ENCODE measurements at places on chromosomes 11 and 22.

GRCh38 chr11:119006656-119007055 is 8.7 kb downstream of the CENATAC start:
- DNase-seq: no peak

GRCh38 chr11:66069715-66070603 is at the start of gene PACS1:
Gene PACS1 (plus strand): TSS chr11:66070272. CDS start chr11:66070487, 215 bp downstream.
- DNase-seq: peak; percentile 77

DNA sequence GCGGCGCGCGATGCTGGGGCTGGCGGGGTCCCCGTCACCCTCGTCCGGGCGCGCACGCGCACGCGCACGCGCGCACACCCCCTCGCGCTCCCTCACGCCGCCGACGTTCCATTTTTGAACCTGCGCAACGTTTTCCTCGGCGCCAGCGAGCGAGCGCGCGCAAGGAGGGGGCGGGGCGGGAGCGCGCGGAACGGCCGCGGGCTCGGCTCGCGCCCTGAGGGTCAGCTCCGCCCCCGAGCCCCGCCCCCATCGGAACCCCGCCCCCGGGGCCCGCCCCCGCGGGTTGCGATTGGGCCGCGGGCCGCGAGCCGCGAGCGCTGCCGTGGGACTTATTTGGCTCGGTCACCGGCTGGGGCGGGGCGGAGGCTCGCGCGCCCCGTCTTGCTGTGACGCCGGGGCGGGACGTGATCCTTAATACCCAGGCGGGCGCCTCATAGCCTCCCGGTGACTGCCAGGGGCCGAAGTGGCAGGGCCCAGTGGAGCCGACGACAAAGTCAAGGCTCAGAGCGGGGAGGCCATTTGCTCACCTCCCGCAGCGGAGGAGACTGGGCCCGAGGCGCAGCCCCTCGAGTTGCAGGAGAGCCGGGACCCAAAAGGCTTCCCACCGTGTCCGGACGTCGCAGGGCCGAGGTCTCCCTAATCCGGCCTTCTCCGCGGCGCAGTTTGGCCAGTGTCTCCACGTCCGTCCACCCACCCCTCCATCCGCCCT is at the start of gene CBX7:
TSS of gene CBX7 (minus strand) at position 170 of the 709 bp plus-strand sequence. CDS start 236 bp downstream, outside the sequence.
- peak; percentile 79 for DNase-seq

GRCh38 chr22:23754220-23754919 is at the start of gene VPREB3:
Gene VPREB3 (minus strand): TSS chr22:23754425. CDS start chr22:23754363, 62 bp downstream.
- no peak for DNase-seq

DNA sequence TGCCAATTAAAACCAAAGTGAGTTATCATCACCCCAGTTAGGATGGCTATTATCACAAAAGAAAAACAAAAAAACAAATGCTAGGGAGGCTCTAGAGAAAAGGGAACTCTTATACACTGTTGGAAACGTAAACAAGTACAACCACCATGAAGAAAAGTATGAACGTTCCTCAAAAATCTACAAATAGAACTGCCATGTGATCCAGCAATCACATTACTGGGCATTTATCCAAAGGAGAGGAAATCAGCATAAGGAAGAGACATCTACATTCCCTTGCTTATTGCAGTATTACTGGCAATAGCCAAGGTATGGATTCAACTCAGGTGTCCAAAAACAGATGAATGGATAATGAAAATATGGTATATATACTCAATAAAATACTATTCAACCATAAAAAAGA is 1145.1 kb downstream of the LRRC4C start:
- peak; percentile 11 for DNase-seq

DNA sequence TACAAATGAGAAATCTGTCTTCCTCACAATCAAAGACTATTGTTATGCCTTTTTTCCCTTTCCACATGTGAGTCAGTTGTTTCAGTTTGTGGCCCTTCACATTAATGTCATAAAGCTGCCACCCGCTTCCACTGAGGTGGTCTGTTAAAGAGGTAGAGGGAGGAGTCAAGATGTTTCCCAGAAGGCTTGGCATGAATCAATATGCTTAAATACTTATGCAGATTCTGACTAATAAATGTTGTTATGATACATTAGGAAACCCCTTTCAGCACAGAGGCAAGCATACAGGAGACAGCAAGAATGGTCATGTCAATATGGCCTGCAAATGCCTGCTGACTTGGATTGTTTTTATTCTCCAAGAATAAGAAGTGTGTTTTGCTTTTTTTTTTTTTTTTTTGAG is 6.5 kb downstream of the RTN3 start:
- no peak for DNase-seq

DNA sequence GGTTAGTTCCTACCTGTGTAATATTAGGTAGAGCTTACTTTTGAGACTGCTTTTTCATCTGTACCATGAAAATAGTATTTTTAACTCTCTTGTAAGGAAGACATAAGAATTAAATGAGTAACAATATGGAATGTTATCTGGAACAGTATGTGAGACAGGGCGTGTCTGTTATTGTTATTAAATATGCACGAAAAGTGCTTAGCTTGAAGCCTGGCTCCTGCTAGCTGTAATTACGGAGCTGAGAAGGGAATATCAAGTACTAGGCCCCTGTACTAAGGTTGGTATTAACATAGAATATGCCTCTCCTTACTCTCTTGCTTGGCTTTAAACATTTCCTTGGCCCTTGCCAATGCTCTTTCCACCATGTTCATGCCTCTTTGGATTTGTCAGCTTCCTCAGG is 194.0 kb downstream of the FAM76B start:
- no peak for DNase-seq

All from M059J (cell line).